ENCODE measurements at places on chromosomes 3 and 15.
A peak's percentile ranks its signal among the peaks of the same experiment; 100 is the strongest.

DNA sequence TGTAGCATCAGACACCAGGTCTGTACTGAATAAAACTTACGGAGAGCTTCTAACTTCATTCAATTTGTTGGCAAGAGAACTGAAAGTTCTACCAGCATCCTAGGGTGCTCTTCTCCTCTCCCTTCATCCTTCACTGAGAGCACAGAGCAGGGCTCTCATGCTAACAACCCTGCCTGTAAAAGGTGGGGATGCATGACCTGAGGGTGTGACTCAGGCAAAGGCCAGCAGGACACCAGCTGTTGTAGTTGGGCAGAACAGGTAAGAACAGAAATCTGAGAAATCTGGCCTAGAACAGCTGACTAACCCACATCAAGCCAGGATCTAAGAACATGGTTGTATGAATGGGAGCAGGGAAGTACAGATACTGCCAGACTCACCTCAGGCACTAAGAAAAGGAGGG lies 64.2 kb downstream of the MYLK start:
- no peak for DNase-seq

DNA sequence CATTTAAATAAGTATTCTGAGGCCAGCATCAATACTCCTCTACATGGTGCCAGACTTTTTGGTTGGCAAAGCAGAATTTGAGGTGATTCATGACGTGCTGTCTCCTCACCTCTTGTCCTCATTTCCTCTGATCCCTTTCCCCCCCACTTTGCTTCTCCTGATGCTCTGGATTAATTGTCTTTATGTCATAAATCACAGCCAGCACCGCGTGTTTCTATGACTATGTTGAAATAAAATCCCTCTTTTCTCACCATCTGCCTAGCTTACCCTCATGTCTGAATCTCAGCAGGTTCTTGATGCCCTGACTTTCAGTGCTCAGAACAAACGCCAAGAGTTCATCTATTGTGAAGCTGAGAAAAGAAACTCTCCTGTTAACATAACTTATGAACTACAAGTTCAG lies 19.7 kb upstream of the PTPRG start:
- no peak for DNase-seq

DNA sequence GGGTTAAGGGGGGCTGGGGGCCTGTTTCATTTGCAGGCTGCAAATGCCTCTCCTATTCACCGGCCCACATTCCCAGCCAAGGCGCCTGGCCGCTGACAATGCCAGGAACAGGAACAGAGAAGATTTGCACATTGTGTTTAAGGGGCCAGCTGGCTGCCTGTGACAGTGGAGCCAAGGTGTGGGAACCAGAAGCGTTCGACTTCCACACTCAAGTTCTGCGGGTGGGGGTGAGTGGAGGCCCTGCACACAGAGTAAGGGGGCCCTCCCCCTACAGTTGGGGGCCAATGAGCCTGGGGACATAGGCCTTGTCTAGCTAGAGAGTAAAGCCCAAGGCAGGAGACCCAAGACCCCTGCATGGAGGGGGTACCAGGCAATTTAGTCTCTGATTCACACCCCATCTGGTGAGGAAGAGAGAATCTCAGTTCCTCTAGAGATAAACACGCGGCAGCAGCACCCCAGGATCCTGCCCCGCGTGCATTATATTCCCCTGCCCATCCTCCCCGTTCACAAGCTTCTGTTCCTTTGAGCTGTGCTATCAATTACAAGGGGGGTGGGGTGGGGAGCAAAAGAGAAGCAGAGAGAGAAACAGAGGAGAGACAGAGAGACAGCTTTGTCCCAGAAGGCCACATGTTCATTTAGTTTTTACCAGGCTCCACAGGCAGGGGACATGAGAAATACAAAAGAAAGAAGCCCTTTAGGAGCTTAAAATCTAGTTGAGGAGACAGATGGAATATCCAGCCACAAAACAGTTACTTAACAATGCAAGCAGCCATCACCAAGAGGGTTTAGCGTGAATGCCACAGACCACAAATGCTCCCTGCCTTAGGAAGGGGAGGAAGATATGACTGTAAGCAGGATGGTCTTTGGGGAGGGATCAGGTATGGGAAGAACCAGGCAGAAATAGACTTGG lies 9.2 kb downstream of the IGDCC3 start:
- peak; percentile 17 for DNase-seq

GRCh38 chr15:33994005-33994615 lies 25.8 kb downstream of the CHRM5 start:
- no peak for DNase-seq

DNA sequence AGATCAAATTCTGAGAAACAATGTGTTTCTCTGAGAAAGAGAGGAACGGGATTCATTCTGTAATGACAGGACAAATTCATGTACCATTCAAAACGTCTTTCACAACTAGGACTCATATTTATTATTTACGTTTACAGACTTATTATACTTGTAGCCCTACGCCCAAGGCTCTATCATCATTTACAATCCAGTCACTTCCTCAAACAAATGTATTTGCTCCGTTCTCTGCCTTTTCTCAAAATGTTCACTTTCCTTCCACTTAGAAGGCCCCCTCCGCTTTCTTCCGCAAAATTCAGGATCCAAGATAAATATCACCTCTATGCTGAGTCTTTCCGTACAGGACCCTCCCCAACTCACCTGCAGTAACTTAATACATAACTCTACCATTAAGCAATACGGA lies 745 bp downstream of the RSL24D1 start:
- no peak for DNase-seq

GRCh38 chr15:49857496-49858475 lies 236.9 kb downstream of the DTWD1 start:
- DNase-seq: peak; percentile 32

GRCh38 chr3:140403079-140403478 lies 274.8 kb upstream of the TRIM42 start:
- no peak for DNase-seq

- no peak for DNase-seq
Observed at GRCh38 chr15:96887730-96888129, 557.2 kb downstream of the NR2F2 start.

- no peak for DNase-seq
Observed at GRCh38 chr15:68432441-68433064, 590 bp upstream of the ITGA11 start.

DNA sequence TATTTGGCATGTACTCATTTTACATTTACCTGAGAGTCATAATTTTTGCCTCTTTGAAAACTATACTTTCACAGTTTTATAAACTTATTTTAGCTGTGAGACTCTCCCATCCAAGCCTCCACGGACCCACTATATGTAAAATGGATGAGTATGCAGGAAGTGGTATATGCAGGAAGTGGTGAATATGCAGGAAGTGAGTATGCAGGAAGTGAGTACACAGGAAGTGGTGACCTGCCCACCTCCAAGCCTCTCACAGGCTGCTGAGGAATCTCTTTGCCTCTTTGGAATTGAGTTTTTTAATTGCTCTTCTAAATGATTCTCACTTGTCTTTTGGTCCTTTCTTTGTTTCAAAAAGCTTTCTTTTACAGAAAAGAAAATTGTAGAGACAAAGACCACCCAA lies 85.2 kb downstream of the KBTBD8 start:
- DNase-seq: peak; percentile 70

- DNase-seq: no peak
Observed at GRCh38 chr3:188979669-188980310, 192.0 kb upstream of the TPRG1 start.

- DNase-seq: no peak
Observed at GRCh38 chr15:77009646-77010311, 14.9 kb downstream of the PSTPIP1 start.

GRCh38 chr3:127541320-127541719 lies 49.2 kb downstream of the TPRA1 start:
- no peak for DNase-seq

GRCh38 chr3:75188962-75189361 lies 475.2 kb upstream of the FRG2C start:
- no peak for DNase-seq

DNA sequence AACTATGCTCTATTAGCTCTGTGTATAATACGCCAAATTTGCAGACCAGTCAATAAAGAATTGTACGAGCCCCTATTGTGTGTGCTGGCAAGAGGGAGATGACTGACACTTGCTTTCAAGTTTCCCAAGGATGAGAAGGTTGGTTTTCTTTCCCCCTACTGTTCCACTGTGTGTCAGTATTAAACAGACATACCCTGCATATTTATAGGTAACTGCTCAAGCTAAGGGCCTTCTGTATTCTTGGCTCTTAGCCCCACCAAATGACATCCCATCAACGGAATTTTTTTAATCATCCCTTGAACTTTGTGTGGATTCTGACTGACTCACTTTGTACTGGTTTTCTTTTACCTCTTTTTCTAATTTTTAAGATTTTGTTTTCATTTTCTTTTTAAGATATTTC lies 60.6 kb upstream of the GYG1 start:
- peak; percentile 92 for DNase-seq

DNA sequence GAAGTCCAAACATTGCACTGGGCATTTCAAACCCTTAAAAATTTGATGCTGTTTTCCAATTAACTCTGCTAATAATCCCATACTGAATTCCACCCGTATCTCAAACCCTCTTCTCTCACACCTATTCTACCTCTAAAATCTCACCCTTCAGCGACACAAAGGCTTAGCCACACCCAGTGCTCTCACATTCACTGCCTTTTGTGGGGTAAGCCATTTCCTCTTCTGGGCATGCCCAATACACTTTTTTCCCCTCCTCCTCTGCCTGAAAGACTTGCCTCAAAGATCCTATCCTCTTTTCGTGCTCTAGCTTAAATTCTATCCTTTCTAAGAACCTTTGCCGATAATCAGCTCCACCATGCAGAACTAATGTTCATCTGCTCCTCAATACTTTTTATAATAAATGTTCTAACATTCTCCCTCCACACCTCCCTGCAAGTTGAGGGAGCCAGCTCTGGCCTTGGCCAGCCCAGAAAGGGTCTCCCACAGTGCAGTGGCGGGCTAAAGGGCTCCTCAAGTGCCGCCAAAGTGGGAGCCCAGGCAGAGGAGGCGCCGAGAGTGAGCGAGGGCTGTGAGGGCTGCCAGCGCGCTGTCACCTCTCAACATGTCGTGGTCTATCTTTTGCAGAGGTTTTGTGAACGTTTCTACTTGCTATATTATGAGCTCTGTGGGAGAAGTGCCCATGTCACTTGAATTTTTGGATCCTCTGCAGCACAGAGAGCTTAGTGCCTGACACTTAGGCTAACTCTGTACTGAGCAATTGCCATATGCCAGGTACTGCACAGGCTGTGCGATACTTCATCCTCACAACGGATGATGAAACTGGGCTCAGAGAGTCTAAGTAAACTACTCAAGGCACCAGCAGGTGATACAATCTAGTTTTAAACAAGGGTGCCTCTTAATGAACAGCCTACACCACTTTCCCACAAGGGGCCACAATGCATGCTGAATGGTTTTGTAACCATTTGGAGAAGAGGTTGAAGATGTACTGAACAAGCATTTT lies 53.6 kb upstream of the BCL6 start:
- DNase-seq: no peak

- DNase-seq: peak; percentile 20
Observed at GRCh38 chr15:95252404-95252803, 1021.0 kb downstream of the MCTP2 start.

DNA sequence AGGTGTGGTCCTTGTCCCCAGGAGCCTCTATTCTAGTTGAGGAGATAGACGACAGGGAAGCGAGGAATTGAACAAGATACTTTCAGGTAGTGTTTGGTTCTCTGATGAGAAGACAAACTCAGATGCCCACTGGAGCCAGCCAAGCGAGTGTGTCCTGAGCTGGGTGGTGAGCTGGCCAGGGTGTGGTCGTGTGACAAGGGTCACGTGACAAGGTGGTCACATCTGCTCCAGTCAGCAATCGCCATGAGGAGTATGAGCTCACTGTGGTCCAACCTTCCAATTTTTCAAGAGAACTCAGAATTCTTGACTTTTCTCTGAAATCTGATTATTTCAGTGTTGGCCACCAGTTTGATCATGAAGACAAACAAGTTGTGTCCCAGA lies 39.5 kb downstream of the SLC6A6 start:
- no peak for DNase-seq

- no peak for DNase-seq
Observed at GRCh38 chr3:118228151-118228550, 806.5 kb downstream of the IGSF11 start.

DNA sequence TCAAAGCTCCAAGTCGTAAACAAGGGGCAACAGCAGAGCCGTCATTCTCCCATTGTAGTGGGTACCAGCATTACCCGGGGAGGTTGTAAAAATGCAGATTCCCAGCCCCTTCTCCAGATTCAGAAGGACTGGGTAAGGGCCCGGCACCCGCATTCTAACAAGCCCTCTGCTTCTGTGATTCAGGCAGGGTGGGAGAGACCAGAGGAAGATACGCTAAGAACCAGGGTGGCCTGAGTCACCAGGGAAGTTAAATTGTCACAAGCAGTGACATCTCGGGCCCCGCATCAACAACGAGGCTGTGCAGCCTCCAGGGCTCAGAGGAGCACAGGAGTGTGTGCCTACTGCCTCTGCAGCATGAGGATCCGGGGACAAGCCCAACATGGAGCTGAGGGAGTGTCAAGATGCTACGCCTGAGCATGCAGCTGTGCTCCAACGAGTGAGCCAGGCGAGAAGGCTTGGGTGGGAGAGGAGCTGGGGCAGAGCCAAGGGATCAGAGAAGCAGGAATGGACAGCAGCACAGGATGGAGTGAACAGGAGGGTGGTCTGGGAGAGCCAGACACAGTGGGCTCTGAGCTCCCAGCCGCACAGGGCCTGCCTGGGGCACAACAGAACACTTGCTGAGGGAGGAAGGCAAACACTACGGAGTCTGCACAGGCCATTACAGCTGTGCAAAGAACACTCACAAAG lies 68.5 kb downstream of the CPN2 start:
- DNase-seq: no peak

- DNase-seq: peak; percentile 48
Observed at GRCh38 chr3:23740517-23740965, 65.2 kb upstream of the UBE2E1 start.

DNA sequence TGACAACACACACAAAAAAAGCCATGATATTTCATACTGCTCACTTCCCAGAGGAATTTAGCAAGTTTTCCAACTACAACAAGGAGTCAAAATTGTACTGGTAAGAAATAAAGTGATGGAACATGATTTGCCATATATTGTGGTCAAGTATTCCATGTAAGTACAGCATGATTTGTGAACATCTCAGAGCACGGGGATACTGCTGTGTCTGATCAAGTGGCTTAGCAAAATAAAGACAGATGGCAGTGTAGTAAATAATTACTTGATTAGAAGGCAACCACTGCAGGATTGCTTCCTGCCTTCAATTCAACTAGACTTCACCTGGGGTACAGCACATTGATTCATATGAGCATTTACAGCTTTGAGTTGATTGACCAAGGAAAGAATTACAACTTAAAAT lies 51.6 kb upstream of the DUT start:
- DNase-seq: no peak

DNA sequence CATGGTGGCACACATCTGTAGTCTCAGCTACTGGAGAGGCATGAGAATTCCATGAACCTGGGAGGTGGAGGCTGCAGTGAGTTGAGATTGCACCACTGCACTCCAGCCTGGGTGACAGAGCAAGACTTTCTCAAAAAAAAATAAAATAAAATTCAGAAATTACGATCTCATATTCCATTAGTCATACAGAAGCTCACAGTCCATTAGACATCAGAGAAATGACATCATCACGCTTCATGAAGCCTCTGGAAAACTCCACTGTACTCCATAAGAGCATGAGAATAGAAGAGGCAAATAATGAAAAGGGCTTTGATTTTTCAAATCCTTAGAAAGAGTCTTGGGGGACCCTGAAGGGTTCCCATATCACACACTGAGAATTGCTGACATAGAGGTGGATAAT lies 145.0 kb upstream of the MITF start:
- no peak for DNase-seq

All from fibroblast of skin of right biceps (primary cell).